CD8-positive, alpha-beta memory T cell (primary cell): ENCODE measurements at places on chromosomes 2 and 18.

DNA sequence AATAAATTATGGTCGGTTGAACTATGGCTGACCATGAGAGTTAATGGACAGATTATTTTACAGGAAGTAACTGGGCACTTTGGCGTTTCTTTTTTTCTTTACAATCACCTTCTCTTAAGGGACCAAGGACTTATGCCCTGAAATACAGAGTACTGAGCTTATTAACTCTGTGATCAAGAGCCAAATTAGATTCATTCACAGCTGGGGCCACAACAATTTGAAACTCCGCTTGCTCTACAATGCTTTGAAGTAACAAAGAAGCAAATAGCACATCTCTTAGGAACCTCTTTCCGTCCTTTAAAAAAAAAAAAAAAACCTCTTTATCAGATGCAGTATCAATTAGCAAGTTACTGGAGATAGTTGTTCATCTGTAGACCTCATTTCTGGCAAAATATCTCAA is 112.0 kb downstream of the LYPD6 start:
- no peak for DNase-seq

DNA sequence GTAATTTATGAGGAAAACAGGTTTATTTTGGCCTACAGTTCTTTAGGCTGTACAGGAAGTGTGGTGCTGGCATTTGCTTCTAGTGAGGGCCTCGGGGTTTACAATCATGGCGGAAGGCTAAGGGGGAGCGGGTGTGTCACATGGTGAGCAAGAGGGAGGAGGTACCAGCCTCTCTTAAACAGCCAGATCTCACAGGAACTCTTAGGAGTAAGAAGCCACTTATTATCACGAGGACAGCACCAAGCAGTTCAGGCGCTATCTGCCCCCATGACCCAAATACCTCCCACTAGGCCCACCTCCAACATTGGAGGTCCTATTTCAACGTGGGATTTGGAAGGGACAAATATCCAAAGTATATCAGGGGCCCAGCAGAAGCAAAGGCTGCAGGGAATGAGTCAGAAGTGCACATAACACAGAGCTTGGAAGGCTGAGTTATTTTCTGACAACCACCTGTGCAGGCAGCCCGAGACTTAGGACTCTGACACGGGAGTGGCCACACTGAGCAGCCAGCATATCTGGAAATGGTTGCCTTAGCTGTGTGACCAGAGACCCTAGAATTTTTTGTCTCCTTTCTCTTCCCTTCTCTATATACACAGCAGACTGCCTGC is 170.9 kb downstream of the PRPF40A start:
- DNase-seq: no peak

GRCh38 chr2:3864943-3865865 is 161.8 kb downstream of the DCDC2C start:
- DNase-seq: no peak

- no peak for DNase-seq
These were observed 124.2 kb downstream of the GALR1 start for GRCh38 chr18:77373730-77374445.

DNA sequence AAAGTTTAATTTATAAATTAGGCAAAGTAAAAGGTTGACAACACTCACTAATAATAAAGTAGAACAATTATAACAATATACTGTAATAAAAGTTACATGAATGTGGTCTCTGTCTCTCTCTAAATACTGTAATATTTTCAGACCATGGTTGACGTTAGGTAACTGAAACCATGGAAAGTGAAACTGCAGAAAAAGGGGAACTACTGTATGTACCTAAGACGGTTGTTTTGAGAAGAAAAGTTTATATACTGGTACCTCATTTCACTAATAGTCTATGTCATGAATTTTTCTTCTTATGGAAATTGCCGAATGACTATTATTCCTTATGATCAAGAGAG is 166.7 kb upstream of the ZNF521 start:
- no peak for DNase-seq

- DNase-seq: no peak
These were observed 32.5 kb upstream of the PUM2 start for GRCh38 chr2:20382965-20383810.

- no peak for DNase-seq
These were observed 136.1 kb upstream of the NOSTRIN start for GRCh38 chr2:168666339-168666738.

DNA sequence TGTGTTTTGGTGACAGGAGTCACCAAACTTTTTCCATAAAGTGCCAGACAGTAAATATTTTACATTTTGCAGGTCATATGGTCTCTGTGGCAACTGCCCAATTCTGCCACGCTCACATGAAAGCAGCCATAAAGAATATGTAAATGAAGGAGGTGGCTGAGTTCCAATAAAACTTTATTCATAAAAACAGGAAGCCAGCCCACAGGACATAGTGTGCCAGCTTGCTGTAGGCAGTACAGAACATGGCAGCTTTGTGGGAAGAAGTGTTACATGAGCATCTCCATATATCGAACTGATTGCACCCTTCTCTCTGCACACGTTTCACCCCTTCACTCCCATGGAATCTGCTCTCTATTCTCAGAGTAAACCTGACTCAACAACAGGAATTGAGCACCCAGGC is 10.2 kb downstream of the ASB18 start:
- DNase-seq: no peak

GRCh38 chr2:12177455-12178288 is 431.2 kb downstream of the LPIN1 start:
- no peak for DNase-seq

DNA sequence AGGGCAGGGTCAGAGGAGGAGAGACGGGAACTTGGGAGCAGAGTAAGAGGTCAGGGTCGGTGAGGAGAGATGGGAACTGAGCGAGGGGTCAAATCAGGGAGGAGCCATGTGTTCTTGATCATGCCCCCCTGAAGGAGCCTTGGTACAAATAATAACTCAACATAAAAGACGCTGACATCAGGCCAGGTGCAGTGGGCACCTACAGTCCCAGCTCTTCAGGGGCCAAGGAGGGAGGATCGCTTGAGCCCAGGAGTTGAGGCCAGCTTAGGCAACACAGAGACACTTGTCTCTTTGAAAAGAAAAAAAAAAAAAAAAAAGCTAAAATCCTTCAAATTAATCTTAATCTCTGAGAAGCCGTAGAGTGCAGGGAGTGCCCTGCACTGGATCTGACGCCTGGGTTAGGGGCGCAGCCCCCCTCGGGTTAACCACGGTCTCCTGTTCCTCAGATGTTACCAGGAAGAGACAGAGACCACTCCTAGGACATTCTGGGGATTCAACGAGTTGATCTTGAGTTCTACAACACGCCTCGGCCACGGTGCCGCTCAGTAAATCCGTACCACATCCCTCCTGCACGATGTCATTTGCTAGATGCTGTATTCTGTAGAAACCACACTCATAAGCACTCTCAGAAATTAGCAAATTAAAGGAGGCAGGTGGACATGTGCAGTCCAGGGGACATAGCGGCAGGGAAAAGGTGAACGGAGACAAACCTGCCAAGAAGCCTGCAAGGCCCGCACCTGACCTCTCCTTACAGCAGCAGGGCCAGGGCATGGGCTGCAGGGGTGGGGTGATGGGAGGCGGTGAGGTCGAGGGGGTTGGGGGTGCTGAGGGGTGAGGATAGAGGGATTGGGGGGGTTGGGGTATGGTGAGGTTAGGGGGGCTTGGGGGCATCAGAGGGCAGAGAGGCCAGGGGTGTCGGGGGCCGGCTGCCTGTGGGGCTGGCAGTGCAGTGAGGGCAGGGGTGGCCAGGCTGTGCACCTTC is 29.2 kb downstream of the SLC66A2 start:
- DNase-seq: no peak

DNA sequence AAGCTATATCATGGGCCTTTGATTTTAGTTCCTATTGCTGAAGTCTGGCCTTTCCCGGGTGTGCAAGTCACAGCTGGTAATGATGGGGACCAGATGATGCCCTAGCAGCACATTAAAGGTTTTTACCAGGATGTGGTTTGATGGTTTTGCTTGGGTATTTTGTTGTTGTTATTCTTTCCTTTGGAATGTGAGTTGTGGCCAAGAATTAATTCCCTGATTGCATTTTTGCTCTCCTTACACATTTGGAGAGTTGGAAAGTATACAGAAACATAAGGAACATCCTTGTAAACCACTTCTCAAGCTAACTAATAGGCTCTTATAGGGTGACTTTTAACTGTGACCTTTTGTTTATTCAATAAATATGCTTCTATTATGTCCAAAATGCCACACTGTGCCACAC is 154.1 kb upstream of the MMADHC start:
- no peak for DNase-seq

DNA sequence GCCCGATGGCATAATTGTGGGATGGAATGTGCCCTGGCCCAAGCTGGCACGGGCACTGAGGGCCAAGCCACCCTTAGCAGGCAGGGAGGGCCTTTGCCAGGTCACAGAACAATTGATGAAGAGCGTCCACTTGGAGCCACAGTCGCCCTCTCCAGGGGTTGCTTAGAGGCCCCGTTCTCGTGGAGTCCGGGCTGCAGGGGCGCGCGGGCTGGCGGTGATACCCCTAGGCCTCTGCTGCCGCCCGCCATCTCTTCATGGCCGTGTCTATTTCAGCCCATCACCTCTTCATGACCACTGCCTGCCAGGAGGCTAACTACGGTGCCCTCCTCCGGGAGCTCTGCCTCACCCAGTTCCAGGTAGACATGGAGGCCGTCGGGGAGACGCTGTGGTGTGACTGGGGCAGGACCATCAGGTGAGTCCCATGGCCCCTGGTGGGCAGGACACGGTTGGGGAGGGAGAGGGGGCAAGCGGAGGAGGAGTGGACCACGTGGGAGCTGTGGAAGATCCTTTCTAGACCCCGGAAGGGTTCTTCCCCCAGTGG is 17.6 kb downstream of the RAMP1 start:
- DNase-seq: no peak

DNA sequence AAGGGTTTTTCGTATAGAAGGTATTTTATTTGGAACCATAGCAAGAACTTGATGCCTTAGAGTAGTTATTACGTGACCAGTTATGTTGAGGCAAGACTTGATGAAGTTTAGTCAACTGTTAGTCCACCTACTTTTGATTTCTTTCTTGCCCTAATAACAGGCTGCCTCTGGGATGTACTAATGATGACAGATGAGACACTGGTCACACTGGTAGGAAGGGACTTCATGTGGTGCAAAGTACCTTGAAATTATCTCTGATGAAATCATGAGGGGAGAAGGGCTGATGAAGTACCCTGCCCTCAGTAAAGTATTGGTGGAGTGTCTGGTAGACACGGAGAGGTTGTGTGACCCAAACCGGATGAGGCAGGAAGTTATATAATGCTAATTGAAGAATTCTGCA is 5.4 kb downstream of the DIS3L2 start:
- no peak for DNase-seq

DNA sequence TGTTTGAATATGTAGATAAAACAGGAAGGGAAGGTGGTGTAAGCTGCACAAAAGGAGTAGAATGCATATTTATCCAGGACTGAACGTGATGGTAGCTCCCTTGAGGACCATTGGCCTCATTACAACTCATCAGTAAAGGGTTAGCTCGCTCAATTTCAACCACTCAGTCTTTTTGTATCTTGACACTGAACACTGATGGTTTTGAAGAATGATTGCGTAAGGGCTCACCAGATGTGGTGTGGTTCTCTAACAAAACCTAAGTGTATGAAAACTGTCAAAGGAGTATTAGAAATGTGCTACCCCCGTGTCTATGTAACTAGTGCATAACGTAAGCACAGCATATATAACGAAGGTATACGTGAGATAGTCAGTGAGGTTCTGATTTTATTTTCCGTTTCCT is 272.4 kb upstream of the THSD7B start:
- no peak for DNase-seq

DNA sequence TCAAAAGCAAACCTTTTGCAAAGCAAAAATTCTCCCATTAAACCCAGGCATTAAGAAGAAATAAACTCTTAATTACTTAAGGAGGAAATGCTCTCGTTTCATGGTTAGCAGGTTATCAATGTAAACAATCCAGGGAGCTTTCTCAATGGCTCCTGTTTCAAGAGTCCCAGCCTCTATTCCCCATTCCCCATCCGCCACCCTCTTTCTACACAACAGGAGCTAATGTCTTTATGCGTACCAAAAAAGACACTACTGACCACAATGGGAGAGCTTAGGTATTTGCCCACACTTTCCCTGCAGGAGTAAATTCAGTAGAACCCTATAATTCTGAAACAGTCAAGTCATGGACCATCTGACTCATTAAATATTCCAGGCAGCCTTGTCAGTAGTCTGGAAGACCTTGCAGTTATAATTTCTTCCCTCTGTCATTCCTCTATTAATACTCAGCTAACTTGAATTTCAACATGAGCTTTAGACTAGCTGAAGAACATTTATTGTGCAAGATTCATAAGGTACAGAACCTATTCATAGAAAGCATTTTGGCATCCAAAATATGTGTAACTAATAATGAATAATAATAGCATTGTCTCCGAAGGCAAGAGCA is 48.6 kb downstream of the SLC8A1 start:
- DNase-seq: no peak

GRCh38 chr2:16170675-16171424 is 230.5 kb downstream of the MYCN start:
- no peak for DNase-seq

DNA sequence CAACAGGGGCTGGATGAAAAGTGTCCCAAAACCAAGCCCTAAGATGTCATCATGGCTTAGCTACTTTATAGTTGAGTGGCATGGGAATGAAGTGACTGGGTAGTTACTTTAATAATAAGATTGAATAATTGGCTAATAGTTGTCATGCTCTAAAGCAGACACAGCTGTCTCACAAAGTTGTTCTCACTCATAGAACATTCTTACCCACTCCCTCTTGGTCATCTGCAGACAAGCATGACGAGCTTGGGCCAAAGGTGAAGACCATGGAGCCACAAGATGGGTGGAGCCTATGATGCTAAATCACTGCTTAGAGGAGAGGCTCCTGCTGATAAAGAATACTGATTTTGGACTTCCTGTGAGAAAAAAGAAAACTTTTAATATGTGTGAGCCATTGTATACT is 62.4 kb upstream of the MMADHC start:
- no peak for DNase-seq
